Activated gamma-delta T cell (primary cell): ENCODE measurements at places on chromosomes 16 and 17.

GRCh38 chr16:82185012-82185411 lies 15.0 kb upstream of the MPHOSPH6 start:
- DNase-seq = no peak

DNA sequence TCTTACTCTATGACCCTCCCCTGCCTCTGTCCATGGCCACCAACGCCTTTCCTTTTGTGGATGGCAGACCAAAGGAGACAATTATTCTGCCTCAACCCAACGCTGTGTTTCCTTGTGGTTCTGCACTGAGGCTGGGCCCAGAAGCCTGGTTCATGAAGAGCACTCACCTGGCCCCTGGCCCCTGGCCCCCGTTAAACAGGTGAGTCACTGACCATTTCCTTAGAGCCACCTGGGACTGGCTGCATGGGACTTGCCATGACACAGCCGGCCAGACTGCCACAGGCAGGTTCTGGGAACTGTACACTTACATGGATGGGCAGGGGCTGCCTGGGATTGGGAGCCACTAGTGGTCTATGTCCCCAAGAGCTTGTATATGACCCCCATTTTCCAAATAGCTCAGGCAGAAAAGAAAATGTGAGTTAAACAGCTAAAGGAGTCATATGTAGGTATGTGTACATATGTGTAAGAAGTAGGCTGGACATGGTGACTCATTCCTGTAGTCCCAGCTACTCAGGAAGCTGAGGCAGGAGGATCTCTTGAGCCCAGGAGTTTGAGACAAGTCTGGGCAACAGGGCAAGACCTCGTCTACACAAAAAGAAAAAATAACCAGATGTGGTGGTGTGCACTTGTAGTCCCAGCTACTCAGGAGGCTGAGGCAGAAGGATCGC lies 181.9 kb upstream of the CACNG5 start:
- DNase-seq = no peak

DNA sequence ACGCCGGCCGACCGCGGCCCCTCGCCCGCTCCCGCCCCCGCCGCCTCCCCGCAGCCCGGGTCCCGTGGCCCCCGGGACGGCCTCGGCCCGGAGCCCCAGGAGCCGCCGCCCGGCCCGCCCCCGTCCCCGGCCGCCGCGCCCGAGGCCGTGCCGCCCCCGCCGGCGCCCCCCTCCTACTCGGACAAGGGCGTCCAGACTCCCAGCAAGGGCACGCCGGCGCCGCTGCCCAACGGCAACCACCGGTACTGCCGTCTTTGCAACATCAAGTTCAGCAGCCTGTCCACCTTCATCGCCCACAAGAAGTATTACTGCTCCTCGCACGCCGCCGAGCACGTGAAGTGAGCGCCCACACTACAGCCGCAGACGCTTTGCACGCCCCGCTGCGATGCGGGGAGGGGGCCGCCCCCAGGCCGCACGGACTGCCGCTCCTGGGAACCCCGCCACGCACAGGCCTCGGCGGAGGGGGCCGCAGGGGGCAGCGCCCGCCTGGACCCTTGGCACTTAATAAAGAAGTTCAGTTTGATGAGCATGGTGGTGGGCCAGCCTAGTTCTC lies 35.5 kb upstream of the ZC3H18 start:
- DNase-seq = no peak

DNA sequence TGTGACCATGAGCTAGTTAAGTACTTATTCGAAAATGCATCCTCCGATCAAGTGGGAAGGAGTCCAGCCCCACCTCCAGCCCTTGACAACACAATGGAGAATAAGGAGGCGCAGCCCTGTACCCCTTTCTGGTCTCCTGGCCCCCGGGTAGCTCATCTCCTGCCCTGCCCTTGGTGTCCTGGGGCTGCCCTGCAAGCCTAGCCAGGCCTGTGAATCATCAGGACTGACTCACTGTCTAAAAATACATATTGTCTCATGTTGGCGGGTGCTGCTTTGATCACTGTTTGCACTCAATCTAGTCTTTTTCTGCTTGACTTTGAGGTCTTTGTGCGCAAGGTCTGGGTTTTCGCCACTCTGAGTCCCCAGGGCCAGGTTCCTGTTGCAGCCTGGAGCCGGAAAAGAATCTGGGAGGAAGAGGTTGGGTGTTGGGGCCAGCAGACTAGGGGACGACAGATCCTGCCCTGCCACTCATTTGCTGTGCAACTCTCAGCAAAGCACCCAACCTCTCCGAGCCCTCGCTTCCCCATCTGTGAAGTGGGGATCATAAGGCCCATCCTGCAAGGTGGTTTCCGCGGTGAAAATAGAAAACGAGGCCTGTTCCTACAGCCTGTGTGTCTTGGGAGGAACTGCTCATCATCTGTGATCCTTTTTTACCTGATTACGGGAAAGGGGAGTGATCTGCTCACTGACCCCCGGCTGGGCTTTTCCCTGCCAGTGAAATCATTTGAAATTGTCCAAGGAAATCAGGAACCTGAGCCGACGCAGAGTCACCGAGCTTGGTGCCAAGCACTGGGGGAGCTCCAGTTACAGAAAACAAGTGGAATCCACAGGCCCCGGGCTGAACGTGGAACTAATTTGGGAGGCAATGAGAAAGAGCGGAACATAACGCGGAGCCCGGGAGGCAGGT lies 230.4 kb downstream of the PARN start:
- no peak for DNase-seq

- DNase-seq = no peak
Observed at GRCh38 chr16:29876594-29877249, 13.7 kb upstream of the CDIPT start.

- no peak for DNase-seq
Observed at GRCh38 chr17:82235775-82236141, 6.9 kb downstream of the SLC16A3 start.

DNA sequence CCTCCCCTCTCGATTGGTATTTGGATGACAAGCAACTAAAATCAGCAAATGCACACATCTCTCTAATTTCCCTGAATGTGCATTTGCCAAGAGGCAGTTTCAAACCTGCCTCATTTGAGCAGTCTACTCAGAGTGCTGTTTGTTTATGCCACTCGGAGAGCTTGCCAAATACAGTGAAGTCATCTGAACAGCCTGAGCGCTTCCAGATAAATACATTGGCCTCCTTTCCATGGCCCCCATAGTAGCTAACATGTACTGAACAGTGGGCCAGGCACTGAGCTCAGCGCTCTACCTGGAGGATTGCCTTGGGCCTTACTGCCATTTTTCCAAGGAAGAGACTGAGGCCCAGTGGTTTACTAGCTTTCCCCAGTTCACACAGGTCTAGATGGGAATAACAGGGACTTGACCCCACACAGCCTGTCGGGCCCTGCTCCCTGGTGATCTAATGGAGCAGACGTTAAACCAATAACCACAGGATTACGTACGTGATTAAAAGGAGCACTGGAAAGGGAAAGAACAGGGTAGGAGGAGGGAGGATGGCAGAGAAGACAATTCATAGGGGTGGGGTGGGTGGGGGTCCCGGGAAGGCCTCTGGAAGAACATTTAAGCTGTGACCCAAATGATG lies 18.7 kb upstream of the ANKRD40CL start:
- DNase-seq = no peak

DNA sequence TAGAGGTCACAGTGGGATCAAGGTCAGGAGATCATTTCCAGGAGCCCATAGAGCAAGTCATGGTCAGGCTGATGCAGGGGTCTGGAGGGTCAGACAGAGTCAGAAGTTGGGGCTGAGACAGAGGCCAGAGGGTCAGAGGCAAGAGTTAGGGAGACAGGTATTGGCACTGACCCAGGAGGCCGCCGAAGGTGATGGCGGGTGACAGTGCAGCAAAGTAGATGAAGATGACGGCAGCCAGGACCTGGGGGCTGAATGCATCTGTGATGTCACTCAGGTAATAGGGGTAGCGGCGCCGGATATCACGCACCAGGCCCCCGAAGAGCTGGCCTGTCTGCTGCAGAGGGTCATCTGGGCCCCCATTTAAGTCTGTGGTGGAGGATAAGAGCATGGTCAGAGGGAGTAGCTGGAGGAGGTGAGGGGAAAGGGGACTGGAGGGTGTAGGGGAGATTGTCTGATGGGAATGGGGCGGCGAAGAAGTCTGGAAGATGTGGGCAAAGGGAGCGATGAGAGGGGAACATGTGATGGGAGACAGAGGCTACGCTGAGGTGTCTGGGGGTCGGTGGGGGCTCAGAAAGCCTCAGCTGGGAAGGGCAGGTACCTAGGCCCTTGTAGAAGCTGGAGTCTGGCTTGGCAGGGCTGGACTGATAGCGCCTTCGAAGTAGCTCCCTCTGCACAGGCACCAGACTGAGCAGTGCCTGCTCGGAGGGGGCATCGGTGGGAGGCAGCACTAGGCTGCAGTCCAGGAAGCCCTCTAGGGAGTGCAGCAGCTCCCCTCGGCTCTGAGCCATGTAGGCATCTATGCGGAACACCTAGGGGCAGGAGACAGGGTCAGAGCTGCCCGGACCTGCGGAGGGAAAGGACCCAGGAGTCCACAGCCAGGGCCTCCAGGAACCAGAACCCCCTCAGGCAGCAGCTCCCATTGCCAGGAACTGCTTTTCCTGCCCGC lies 9.8 kb downstream of the SLC4A1 start:
- DNase-seq = no peak

GRCh38 chr16:72493716-72494415 lies 321.9 kb upstream of the PMFBP1 start:
- DNase-seq = no peak
